Type B pancreatic cell (in vitro differentiated cells): ENCODE measurements at places on chromosomes 4 and X. TPM values are rescaled to one million over a fixed set of nuclear protein-coding genes. Genes with fewer than 3 reads are reported as not detected.

DNA sequence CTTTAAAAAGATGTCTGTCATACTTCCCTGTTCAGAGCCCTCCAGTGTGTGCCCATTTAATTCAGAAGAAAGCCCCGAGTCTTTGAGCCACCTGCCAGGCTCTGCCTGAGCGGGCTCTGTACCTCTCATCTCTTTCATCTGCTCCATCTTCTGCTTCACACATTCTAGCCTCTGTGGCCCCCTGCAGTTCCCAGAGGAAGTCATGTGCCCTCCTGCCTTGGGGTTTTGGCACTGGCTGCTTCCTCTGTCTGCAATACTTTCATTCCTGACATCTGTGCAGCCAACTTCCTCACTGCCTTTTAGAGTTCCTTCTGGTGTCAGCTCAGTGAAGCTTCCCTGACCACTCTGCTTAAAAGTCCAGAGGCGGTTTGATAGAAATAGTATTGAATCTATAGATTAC is 6.2 kb upstream of the STK32B start:
- peaks cover 49% of the 10 kb centered on the region for H3K27me3 ChIP-seq
- H3K4me3 ChIP-seq: no peak overlapping the region
- H3K27ac ChIP-seq: no peak overlapping the region
- no peak for DNase-seq
- H3K36me3 ChIP-seq: no peaks in the 10 kb centered on the region
- H3K4me1 ChIP-seq: no peaks in the 10 kb centered on the region

- H3K36me3 ChIP-seq: no peaks in the 10 kb centered on the region
- H3K27me3 ChIP-seq: no peaks in the 10 kb centered on the region
- no peak for DNase-seq
- no peak overlapping the region for H3K27ac ChIP-seq
- peaks cover 7% of the 10 kb centered on the region for H3K4me1 ChIP-seq
- no peak overlapping the region for H3K4me3 ChIP-seq
Measured at GRCh38 chr4:177225605-177226004, 84.1 kb upstream of the NEIL3 start.

DNA sequence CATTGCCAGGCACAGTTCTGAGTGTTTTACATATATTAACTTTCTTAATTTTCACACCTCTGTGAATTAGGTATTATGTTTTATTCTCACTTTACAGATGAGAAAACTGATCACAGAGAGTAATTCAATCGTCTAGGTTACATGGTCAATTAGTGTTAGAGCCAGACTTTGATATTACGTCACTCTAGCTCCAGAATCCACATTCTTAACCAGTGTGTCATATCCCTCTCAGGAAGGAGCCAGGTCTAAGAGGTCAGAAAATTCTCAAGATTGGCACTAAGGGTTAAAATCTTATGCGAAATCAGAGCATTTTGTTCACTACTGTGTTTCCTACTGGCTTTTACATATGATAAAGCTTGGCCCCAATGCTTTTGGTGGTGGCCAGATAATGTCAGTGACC is 7.4 kb downstream of the DMP1 start:
- H3K27ac ChIP-seq: no peak overlapping the region
- no peaks in the 10 kb centered on the region for H3K36me3 ChIP-seq
- DNase-seq: no peak
- H3K4me3 ChIP-seq: no peak overlapping the region

Gene CLNK
- not detected in 2 replicates for total RNA-seq

DNA sequence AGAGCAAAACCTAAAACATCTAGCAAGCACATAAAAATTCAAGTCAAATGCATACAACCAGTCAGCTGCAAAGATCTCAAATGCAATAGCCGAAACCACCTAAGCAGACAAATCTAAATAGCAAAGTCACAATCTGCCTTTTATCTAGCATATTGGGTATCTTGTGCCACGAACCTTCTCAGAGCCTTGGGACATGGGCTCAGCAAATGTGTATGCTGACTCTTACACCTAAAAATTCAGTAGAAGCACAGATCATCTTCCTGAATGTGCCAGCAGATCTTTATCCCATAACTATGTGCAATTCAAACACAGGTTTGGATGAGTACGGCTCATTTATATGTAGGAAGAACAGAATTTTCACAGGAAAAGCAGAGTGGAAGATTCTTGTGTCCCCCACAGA is 492.1 kb downstream of the INPP4B start:
- H3K27me3 ChIP-seq: no peaks in the 10 kb centered on the region
- no peak overlapping the region for H3K4me3 ChIP-seq
- no peak for DNase-seq
- peaks cover 14% of the 10 kb centered on the region for H3K4me1 ChIP-seq
- H3K36me3 ChIP-seq: no peaks in the 10 kb centered on the region

- H3K27ac ChIP-seq: no peak overlapping the region
- no peaks in the 10 kb centered on the region for H3K27me3 ChIP-seq
- no peak overlapping the region for H3K4me3 ChIP-seq
- no peaks in the 10 kb centered on the region for H3K36me3 ChIP-seq
- no peaks in the 10 kb centered on the region for H3K4me1 ChIP-seq
- DNase-seq: no peak
Measured at GRCh38 chrX:46796574-46797191, 37.8 kb upstream of the SLC9A7 start.

DNA sequence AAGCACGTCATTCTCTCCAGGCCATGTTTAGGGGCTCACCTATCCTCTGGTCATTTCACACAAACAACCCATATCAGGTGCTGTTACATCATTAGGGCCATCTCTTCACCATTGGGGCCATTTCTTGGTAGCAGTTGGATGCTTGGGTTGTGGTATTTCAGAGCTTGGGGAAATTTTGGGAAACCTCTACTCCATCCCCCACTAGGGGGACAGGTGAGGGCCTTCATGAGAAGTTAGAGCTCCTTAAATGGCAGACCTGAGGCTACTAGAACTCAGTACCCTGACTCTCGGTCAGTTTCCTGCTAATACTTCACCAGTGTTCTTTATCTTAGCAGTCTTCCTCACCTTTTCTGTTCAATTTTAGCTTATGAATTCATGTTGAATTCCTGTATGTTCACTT is 50.2 kb downstream of the ZNF827 start:
- no peak for DNase-seq
- no peak overlapping the region for H3K4me3 ChIP-seq
- no peaks in the 10 kb centered on the region for H3K27me3 ChIP-seq
- peaks cover 21% of the 10 kb centered on the region for H3K4me1 ChIP-seq
- peaks cover 40% of the 10 kb centered on the region for H3K36me3 ChIP-seq

- DNase-seq: no peak
- H3K27me3 ChIP-seq: no peaks in the 10 kb centered on the region
- H3K36me3 ChIP-seq: no peaks in the 10 kb centered on the region
- no peak overlapping the region for H3K4me3 ChIP-seq
- no peak overlapping the region for H3K27ac ChIP-seq
Measured at GRCh38 chrX:32966821-32967355, 244.5 kb downstream of the DMD start.

GRCh38 chr4:105543881-105544280 is 8.5 kb upstream of the ARHGEF38 start:
- no peaks in the 10 kb centered on the region for H3K36me3 ChIP-seq
- H3K27ac ChIP-seq: no peak overlapping the region
- DNase-seq: no peak
- no peaks in the 10 kb centered on the region for H3K27me3 ChIP-seq

GRCh38 chrX:150771116-150771515 is 77.9 kb downstream of the MTMR1 start:
- H3K27me3 ChIP-seq: no peaks in the 10 kb centered on the region
- H3K27ac ChIP-seq: no peak overlapping the region
- no peak for DNase-seq
- no peaks in the 10 kb centered on the region for H3K4me1 ChIP-seq
- H3K4me3 ChIP-seq: no peak overlapping the region
- H3K36me3 ChIP-seq: no peaks in the 10 kb centered on the region

DNA sequence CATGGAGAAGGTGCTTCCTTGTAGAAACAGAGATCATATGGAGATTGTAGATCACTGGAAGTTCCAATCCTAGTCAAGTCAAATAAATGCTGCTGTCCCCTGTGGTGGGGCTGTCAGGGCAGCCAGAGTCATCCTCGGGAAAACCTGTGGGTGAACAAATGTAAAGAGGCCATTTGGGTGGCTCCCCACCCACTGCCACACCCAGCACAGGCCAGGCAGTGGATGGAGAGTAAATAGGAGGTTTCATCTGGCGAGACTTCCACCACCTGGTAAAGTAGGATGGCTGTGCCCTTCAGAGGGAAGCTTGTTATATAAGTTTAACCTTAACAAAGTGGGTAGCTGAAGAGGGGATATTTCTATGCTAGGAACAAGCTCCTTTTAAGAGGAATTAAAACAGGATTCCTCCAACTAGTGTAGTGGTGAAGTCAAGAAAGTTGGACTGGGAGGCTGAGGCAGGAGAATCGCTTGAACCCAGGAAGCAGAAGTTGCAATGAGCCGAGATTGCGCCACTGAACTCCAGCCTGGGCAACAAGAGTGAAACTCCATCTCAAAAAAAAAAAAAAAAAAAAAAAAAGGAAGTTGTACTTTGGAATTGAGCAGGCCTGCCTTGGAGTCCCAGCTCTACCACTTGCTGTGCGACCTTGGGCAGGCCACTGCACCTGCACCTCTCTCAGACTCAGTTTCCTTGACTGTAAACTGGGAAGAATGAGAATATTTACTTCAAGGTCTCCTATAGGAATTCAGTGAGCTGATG is 273.7 kb downstream of the PTTG2 start:
- peaks cover 31% of the 10 kb centered on the region for H3K4me1 ChIP-seq
- no peak overlapping the region for H3K27ac ChIP-seq
- no peaks in the 10 kb centered on the region for H3K36me3 ChIP-seq
- DNase-seq: no peak
- no peak overlapping the region for H3K4me3 ChIP-seq

GRCh38 chrX:99117011-99117410 is 1293.1 kb downstream of the PCDH19 start:
- H3K36me3 ChIP-seq: no peaks in the 10 kb centered on the region
- no peaks in the 10 kb centered on the region for H3K27me3 ChIP-seq
- H3K4me1 ChIP-seq: no peaks in the 10 kb centered on the region
- no peak for DNase-seq

- DNase-seq: no peak
- H3K36me3 ChIP-seq: no peaks in the 10 kb centered on the region
- H3K27ac ChIP-seq: no peak overlapping the region
- H3K4me1 ChIP-seq: no peaks in the 10 kb centered on the region
- H3K27me3 ChIP-seq: no peaks in the 10 kb centered on the region
Measured at GRCh38 chr4:151045907-151046306, 30.8 kb upstream of the LRBA start.

- peak; percentile 52 for DNase-seq
- H3K27ac ChIP-seq: no peak overlapping the region
- H3K4me3 ChIP-seq: no peak overlapping the region
- no peaks in the 10 kb centered on the region for H3K27me3 ChIP-seq
Measured at GRCh38 chr4:8333726-8334460, 64.3 kb downstream of the HTRA3 start.

Gene CWH43
- not detected in 2 replicates for total RNA-seq
